NCI-H2227 treated with DMSO at 0.1 percent for 48 hours (cell line): ENCODE measurements at places on chromosomes 1 and 21.

- no peak for DNase-seq
Observed at GRCh38 chr1:198809247-198809646, 170.4 kb downstream of the PTPRC start.

DNA sequence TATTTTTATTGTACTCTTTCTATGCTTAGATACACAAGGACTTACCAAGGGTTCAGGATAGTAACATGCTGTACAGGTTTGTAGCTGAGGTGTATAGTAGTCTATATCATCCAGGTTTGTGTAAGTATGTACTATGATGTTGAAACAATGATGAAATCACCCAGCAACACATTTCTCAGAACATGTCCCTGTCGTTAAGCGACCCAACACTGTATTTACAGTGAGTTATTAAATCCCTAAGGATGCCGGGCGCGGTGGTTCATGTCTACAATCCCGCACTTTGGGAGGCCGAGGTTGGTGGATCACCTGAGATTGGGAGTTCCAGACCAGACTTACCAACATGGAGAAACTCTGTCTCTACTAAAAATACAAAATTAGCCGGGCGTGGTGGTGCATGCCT, 21.6 kb upstream of the RCOR3 start:
- DNase-seq: no peak

- DNase-seq: no peak
Observed at GRCh38 chr21:15742052-15742670, 12.4 kb downstream of the USP25 start.

DNA sequence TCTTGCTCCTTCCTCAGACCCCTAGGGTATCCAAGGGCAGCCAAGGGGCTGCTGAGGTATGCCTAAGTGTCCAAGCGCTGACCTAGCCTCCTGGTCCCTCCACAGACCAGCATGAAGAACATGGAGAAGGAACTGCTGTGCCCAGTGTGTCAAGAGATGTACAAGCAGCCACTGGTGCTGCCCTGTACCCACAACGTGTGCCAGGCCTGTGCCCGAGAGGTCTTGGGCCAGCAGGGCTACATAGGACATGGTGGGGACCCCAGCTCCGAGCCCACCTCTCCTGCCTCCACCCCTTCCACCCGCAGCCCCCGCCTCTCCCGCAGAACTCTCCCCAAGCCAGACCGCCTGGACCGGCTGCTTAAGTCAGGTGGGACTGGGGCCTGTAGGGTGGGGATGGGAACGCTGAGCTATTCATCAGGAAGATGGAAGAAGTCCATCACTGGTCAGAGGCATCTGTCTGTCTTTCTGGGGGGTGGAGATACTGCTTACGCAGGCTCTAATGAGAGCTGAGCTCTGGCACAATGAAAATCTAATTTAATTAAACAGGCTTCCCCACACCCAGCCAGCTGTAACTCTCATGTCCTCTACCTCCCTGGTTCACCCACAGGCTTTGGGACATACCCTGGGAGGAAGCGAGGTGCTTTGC, 1.8 kb downstream of the TRIM46 start:
- no peak for DNase-seq

GRCh38 chr1:175894581-175894980, 151.2 kb upstream of the TNR start:
- DNase-seq: no peak
